DMS53 (cell line): ENCODE measurements at places on chromosomes 2 and 18.

GRCh38 chr2:128273469-128274081, 45.1 kb downstream of the HS6ST1 start:
- DNase-seq, result no peak

DNA sequence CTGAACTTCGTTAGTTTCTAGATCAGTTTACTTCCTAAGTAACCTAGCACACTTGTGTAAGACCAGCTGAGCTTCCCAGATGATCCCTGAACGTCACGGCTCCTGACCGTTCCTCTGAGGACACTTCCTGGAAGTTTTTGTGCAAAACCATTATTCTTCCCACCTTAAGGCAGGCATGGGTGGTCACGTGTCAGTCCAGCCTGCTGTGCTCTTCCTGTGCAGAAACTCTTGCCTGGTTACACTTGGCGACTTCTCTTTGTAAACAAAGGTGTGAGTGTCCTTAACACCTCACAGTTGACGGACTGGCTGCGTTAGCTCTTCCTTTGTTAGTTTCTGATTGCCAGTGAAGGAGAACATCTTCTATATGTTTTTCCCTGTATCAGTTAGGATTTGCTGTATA, 118.3 kb downstream of the SH3RF3 start:
- DNase-seq, result peak; percentile 86

DNA sequence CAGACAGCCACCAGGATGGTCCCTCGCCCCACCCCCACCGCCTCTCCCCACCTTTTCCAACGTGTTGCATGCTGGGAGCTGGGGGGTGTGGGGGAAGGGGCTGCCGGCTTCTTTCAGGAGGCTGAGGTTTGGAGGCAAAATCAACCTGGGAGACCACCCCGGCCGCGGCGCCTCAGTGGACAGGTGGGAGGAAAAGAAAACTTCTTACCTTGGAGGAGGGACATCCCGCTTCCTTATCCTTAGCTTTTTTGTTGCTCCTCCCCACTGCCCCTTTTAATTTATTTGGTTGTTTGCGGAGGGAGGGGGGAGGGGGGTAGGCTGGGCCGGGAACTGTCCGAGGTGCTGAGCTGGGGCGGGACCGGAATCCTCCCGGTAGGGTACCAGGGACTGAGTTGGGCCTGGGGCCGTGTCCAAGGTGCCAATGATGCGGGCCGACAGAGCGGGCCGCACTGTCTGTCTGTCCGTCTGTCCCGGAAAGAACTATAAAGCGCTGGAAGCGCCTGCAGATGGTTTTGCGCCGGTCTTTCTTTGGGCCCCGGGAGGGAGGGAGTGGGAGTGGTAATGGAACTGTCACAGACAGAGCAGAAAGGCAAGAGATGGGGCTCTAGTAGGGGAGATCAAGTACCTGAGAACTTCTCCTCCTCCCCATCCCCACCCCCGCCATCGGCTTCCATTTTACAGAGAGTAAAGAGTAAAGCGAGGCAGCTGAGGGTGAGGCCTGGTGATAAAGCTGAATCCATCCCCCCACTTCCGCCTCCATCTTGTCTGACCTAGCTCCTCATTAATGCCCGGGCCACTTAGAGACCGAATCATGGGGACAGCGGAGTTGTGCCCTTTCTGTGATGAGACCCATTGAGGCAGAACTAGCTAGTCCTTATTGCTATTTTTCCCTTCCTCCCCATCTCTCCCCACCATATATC, 2.4 kb downstream of the CDK5R2 start:
- peak; percentile 82 for DNase-seq

DNA sequence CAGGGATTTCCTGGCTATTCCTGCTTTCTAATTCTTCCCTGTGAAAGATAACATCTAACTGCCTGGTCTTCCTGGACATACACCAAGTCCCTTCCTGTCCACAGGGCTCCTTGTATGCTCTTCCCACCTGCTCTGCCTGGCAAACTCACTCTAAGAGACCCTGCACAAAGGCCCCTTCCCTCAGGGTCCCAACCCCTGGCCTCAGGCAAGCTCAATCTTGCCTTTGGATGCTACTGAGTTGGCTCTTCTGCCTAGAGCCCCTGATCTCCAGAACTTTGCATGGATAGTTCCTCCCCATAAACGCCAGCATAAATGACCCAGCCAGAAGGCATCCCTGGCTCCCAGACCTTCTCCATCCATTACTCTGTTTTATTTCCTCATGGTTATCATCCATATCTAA, 98.3 kb upstream of the OTOS start:
- no peak for DNase-seq

- peak; percentile 79 for DNase-seq
Observed at GRCh38 chr18:70333757-70334156, 44.9 kb downstream of the SOCS6 start.

- peak; percentile 66 for DNase-seq
Observed at GRCh38 chr2:28567061-28567471, 71.2 kb downstream of the PLB1 start.

GRCh38 chr2:222753251-222753824, 81.9 kb downstream of the MOGAT1 start:
- peak; percentile 80 for DNase-seq

DNA sequence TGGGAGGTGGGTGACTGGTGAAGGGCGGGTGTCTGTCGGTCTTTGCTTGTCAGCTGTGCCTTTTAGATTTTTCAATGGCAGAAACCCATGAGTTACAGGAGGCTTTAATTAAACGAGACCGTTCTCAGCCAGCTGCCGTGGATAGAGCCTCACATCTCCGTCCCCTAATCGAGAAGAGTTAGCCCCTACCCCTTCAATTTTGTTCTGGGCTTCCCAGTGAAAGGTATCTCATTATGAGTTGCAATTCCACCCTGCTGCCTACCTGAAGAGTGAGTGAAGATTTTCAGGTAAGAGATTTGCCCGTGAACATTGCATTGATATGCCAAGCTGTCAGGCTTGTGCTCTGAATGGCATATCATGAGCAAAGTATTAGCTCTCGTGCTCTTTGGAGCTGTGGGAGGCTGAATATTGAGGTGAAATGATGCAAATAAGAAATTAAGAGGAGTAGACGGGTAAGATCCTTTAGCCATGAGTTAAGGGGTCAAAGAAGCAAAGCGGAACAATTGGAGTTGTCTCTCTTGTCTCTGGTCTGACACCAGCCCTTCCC, 118.7 kb upstream of the MSTN start:
- DNase-seq, result no peak

DNA sequence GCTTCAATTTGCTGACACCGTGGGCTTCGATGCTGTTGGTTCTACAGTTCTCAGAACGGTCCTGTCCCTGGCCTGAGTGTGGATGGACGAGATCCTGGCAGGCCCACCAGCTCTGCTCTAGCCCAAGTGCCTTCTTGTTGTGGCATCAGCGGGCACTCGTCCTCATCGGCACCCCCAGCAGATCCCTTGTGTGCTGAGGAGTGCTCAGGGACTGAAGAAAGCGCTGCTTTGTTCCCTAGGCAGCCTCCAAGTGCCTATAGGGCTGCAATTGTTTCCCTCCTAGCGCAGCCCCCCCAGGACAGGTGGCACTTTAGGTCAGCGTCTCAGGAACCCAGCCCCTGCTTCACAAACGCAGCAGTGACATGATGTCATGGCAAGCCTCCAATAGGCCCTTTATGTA, 217.7 kb downstream of the AGAP1 start:
- no peak for DNase-seq

- DNase-seq, result peak; percentile 39
Observed at GRCh38 chr2:171893196-171893823, 734 bp downstream of the SLC25A12 start.

DNA sequence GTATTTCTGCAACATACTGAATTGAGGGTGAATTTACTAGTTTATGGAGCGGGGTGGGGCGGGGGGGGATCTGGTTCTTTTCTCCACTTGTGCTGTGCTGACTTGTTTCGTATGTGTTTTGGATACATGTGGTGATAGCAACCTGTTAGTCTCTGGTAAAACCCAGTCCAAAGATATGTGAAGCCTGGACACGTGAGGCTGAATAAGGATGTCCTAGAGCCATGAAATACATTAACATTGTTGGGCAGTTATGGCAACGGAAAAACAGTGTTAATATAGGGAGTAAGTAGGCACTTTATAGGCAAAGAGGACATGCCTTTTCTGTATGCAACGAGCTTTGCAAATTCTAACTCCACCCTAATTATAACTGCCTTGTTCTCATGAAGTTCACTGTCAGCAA, 42.1 kb upstream of the NEMP2 start:
- no peak for DNase-seq

GRCh38 chr2:148660999-148661398, 16.4 kb downstream of the EPC2 start:
- DNase-seq, result no peak

GRCh38 chr2:200158647-200159356, 147.7 kb upstream of the SPATS2L start:
- DNase-seq, result peak; percentile 15

DNA sequence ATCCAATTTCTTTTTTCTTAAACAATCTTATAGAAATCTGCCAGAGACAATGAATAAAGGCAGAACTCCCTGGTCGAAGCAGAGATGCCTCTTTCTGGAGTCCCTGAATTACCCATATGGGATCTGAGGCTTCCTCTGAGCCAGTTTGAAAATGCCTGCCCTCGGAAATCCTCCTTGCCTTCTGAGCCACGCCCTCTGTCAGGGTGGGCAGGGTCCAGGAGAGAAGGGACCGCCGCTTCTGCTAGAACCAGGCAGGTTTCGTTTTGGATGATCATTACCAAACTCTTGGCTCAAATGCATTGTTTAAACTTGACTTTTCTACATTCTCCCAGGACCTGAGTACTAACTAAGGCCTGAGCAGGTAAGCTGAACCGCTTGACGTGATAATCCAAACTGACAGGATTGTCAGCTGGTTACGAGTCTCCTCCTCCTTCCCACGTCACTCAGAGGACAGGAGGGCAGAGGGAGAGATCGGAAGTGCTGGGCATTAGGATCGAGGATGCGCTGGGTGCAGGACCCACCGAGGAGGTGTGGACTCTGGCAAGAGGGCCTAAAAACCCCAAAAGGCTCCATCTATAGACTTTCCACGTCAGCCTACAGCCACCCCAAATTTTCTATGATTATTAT, 128.4 kb downstream of the KLHL29 start:
- no peak for DNase-seq

GRCh38 chr2:147224070-147224469, 620.8 kb upstream of the ACVR2A start:
- DNase-seq, result no peak

- peak; percentile 10 for DNase-seq
Observed at GRCh38 chr2:218777276-218777990, 4.5 kb upstream of the CYP27A1 start.

DNA sequence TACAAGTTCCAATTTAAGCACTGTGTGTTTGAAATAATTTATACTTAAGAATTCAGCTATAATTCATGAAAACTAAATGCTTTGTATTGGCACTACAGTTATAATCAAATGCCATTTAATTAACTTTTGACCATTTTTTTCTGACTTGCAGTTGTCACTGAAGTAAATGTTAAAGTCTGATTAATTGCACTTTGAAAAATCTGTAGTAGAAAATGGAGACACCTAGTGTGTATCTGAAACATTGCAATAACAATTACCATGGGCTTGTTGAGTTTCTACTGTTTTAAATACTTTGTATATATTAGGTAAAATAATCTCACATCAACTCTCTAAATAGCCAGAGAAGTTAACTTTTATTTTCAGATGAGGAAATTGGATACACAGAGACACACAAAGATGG, 458.6 kb upstream of the FSIP2 start:
- DNase-seq, result peak; percentile 70

GRCh38 chr2:159065313-159065712, 96.9 kb downstream of the TANC1 start:
- DNase-seq, result no peak

GRCh38 chr2:38600921-38601455, 1.7 kb downstream of the HNRNPLL start:
- DNase-seq, result no peak

- DNase-seq, result no peak
Observed at GRCh38 chr18:3579701-3580100, 129.7 kb downstream of the TGIF1 start.

DNA sequence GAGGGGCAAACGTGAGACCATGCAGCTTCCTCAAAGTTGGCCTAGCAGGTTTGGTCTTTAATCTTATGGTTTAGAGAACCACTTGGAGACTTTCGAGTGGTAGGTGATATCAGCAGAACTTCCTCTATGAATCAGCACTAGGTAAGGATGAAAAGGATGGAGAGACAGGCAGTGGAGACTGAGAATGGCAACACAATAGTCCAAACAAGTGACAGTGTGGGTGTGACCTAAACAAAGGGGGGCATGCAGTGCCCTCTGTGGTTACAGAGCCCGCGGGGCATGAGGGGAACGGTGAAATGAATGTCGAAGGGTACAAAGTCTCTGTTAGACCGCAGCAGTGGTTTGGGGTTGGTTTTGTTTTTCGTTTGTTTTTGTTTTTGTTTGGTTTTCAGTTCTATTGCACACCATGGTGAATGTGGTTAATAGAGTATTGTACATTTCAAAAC, 143.9 kb downstream of the L3MBTL4 start:
- DNase-seq, result no peak

DNA sequence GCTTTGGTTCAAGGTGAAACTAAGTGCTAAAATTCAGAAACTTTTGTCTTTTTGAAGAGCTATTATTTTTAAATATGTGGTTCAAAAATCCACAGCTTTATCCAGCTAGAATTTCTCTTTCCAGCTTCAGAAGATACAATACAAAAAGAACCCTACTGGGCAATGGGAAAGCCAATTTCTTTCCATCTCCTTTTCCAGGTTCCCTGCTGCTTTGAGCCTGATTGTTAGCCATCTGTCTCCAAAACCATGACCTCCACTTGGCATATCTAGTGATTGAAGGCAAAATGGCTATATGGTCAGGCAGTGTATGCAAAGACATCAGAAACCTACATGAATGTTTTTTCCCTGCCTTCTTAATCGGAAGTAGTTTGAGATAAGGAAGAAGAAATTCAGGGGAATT, 134.1 kb downstream of the KCNH7 start:
- DNase-seq, result no peak

- DNase-seq, result no peak
Observed at GRCh38 chr2:54879598-54880332, 156.3 kb downstream of the EML6 start.

DNA sequence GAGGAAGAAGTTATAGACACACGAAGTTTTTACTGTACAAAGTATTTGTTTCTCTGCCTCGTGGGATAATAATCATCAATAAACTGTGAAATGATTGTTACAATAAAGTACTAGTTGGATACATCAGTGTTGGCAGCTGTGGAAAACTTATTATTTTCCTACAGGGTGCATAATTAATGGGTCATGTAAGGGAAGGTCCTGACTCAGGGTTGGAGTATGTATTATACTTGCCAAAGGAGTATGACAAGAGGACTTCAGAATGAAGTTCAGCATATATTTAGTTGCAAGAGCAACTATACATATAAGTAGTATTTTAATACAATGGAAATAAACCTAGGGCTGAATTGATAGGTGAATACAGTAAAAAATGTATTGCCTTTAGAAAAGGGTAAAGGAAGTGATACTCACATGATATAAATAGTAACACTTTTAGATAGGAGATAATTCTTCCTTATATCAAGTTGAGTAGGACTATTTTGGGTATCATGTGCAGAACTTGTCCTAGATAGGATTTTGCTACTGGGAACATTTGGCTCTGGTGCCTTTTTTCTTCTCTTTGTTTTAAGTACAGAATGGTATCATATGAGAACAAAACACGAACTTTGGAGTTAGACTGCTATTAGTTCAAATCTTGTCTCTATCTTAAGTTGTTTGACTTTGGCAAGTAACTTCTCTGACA, 79.1 kb downstream of the PLCL1 start:
- no peak for DNase-seq

GRCh38 chr2:12456293-12457106, 260.2 kb upstream of the TRIB2 start:
- peak; percentile 26 for DNase-seq
